ENCODE measurements at places on chromosomes 5 and 9.

DNA sequence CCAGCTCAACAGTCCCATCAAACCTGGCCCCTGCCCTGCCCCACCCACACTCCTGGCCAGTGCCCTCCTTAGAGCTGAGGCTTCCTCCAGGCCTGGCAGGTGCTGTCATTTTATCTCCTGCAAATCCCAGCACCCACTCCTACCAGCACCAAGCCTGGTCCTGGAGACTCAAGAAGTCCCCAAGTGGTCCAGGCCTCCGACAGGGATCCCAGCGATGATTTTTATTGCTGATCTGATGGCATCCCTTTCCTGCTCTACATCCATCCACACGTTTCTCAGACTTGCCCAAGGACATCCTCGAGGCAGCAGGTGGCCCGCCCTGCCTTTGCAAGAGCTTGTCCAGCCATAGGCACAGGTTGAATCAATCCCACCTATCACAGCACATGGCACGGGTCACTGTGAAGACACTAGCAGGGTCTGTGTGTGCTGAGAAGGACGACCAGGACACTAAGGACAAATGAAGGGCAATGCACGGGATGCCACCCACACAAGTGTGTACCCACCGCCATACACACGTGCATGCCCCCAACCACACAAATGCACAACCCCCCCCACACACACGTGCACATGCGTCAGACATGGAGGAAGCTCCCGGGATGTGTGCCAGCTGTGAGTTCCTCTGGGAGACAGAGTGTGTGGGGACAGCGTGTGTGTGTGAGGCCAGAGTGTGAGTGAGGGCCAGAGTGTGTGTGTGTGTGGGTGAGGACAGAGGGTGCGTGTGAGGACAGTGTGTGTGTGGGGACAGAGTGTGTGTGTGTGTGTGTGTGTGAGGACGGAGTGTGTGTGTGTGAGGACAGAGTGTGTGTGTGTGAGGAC lies 62.4 kb upstream of the UBAC1 start:
- no peak for DNase-seq

DNA sequence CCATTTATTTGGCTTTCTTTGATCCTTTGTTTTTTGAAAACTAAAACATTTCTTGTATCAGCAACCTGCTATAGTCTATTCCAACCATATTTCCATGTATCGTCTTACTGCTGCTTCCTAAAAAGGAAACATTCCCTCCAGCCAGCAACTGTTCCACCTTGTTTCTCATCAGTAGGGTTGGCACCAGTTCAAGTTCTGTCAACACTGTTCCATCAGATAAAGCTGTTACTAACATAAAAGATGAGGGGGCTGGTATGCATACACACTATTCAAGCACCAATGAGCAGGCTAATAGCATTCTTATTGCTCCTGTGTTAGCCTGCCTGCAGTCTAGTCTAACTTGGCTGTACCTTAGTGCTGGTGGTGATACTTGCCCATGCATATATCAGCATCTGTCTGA lies 178.3 kb downstream of the CWC27 start:
- DNase-seq, result no peak

GRCh38 chr5:1727571-1727970 lies 72.1 kb downstream of the MRPL36 start:
- no peak for DNase-seq

- DNase-seq, result no peak
Measured at GRCh38 chr9:9893837-9894236, 719.0 kb downstream of the PTPRD start.

GRCh38 chr5:133360693-133361472 lies 251.5 kb downstream of the FSTL4 start:
- no peak for DNase-seq

- DNase-seq, result no peak
Measured at GRCh38 chr9:27353166-27353473, 56.2 kb upstream of the EQTN start.

DNA sequence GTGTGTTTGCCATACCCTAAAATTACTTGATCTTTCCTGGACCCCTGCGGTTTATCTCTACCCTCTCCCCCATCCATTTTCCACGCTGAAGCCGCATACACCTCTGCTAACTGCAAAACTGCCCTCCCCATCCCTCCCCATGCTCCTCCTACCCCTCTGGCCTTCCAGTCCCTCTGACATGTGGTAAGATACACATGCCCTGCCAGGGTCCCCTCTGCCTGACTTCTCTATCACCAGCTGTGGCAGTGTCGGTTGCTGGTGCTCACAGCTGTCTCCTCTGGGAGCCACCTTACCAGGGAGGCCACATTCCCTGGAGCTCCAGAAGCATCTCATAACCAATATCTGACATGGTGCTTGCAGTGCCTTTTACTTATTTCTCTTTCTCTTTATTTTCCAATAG lies 58.9 kb upstream of the COL15A1 start:
- DNase-seq, result no peak

- no peak for DNase-seq
Measured at GRCh38 chr9:30925126-30925525, 1459.3 kb upstream of the ACO1 start.
